Central memory CD8-positive, alpha-beta T cell (primary cell): ENCODE measurements at places on chromosomes 6 and 20.

DNA sequence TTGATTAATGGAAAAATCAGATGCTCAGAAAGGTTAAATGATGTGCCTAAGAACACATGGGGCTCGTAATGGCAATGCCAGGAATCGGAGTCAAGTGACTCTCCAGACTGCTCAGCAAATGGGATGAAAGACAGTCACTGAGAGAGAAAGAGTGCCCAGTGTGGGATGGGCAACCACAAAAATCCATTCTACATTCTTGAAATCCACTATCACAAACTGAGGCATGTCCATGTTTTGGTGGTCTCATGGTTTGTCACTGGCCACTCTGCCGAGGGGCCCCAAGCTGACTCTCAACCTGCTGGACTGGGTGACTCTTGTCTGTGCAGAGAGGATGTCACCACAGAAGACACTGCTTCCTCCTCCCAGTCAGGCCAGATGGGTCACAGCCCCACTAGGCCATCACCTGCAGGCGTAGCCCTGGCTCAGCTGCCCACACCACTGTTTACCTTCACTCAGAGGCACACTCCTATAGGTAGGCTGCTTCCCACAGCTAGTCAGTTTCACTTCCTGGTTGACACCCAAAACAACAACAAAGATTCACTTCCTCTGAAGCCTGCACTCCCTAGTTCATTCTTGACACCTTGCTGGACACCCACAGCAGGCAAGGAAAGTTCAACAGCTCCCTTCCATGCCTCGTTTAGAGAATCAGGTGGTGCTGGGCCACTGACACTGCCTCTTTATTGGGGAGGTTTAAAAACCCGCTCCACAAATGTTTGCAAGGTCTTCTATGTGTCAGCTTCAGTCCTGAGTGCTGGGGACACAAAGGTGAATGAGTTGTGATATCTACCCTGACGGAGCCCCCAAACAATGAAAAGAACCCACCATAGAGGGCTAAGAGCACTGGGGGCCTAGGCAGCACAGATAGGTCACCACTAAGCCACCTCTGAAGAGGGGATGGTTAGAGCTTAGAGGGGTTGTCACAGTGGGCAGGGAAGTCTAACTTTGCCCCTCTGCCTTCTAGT lies 21.7 kb downstream of the MAP1LC3A start:
- DNase-seq, result no peak

DNA sequence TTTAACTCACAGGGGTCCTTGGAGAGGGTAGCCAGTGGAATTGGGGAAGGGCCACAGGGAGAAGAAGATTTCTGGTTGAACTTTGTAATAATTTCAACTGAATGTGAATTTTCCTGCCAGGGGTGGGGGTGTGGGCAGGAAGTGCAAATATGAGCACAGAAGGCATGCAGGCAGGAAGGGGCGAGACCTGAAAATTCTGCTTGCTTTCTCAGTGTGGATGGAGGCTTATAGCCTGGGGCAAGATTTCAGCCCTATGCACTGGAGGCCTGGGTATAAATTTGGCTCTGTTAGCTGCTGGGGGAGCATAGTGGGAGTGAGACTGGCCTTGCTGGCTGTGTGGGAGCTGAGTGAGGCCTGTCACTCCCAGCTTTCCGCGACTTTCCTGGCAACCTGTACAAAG lies 54.4 kb downstream of the PERP start:
- DNase-seq, result no peak

DNA sequence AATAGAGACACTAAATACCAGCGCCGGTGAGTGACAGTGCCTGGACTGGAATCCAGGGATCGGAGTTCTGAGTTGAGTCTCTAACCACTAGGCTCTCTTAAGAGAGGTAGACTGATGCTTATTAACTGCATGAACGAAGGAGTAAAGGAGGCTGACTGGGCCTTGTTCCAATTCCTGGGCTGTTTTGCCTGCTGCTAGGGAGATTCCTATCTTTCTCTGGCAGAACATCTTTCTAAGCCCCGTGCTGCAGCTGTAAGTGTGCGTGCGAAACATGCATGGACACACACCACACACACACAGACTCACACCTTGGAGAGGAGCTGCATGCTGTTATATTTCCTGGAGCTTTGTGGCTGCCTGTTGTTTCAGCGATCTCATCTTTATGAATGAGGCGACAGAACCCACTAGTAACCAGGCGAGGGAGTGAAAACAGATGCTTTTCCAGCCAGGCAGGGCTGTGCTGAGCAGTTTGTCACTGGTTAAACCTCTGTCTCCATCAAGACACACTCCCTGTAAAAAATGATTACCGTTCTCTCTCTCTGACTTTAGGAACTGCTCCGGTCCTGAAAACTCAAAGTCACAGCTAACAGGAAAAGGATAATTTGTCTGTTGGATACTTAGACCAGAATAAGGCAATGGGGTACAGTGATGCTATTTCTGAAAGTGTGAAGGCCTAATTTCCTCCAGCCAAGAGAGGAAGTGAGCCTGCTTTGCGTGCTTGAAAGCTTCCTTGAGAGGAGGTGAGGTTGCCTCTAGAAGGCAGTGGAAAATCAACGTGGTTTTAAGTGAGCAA lies 157.4 kb upstream of the ZNF217 start:
- peak; percentile 33 for DNase-seq

DNA sequence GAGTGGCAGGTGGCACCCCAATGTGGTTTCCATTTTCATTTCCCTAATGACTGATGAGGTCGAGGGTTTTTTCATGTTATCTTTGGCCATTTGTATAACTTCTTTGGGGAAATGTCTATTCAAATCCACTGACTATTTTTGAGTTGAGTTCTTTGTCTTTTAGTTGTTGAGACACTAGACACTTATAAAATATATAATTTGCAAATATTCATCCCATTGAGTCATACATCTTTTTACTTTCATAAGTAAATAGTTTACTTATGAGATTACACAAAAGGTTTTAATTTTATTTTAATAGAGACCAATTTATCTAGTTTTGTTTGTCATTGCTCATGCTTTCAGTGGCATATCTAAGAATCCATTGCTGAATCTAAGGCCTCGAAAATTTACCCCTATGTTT lies 49.5 kb downstream of the THBS2 start:
- DNase-seq, result no peak

DNA sequence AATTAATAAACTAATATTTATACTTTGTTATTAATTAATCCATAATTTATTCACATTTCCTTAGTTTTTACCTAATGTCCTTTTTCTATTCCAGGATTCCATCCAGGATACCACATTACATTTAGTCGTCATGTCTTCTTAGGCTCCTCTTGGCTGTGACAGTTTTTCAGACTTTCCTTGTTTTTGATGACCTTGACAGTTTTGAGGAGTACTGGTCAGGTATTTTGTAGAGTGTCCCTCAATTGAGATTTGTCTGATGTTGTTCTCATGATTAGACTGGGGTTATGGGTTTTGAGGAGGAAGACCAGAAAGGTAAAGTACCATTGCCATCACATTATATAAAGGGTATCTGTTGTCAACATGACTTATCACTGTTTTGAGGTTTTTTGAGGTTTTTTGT lies 67.3 kb downstream of the ZNF292 start:
- DNase-seq, result no peak

DNA sequence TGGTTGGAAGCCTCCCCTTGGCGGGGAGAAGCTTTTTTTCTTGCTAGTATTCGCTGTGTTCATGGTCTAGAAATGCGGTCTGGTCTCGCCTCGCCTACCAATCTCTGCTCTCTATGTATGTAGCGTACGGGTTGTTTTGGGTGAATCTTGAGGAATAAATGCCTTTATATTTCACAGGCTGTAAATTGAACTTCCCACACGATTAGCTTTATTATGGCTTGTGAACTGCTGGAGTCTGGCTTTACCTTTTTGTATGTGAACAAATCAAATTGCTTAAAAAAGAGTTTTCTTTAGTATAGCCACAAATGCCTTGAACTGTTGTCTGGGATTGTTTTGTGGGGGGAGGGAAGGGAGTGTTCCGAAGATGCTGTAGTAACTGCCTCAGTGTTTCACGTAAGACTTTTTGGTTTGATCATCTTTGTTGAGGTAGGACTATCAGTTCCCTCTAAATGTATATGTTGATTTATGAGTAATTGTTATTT lies 2.2 kb downstream of the INSM1 start:
- no peak for DNase-seq

DNA sequence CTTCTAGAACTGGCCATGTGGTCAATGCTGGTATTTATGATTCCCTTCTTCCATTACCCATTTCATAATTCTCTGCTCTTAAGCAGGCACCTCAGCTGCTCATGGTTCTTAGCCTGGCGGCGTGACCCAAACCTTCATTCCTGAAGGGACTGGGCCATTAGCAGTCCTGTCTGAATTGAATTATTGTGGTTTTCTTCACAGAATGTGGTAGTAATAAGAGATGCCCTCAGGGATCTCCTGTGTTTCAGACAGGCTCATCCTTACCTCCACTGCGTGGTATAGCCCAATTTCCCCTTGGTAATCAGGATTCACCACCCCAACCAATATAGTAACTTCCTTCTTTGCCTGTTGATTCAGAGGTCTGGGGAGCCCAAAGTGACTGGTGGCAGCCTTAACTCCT lies 37.6 kb downstream of the PKIB start:
- DNase-seq, result no peak
